ENCODE measurements at places on chromosomes 6 and 20.

- no peak for DNase-seq
Observed at GRCh38 chr6:152909241-152909640, 73.6 kb downstream of the FBXO5 start.

- DNase-seq: no peak
Observed at GRCh38 chr20:21151791-21152190, 25.9 kb downstream of the KIZ start.

GRCh38 chr6:137717074-137718073 is 149.7 kb upstream of the TNFAIP3 start:
- DNase-seq: no peak

- no peak for DNase-seq
Observed at GRCh38 chr6:14974792-14975470, 270.9 kb upstream of the JARID2 start.

- DNase-seq: no peak
Observed at GRCh38 chr20:35907017-35907701, 47.1 kb downstream of the SCAND1 start.

GRCh38 chr6:12047304-12047703 is 35.2 kb downstream of the HIVEP1 start:
- DNase-seq: no peak

DNA sequence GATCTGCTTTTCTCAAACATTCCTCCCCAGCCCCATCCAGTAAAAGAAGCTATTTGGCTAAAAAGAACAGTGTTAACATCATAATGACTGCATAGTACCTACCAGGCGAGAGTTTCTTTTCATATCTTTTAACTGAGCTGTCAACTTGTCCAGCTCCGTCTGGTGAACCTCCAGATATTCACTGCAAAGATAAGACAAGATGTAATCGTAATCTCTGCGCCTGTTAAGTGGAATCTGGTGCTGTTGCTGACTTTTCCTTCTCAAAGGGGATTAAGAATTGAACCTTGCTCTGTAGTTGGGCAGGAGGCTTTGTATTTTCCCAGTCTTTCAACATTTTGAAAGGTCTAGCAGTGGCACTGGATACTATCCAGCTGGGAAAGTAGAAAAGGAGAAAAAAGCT is 63.0 kb downstream of the RIPOR2 start:
- DNase-seq: no peak

GRCh38 chr6:136511926-136512325 is 38.3 kb downstream of the MAP7 start:
- DNase-seq: no peak

Measured in A172 (cell line).